ENCODE measurements at places on chromosomes 7 and 10.
A peak's percentile ranks its signal among the peaks of the same experiment; 100 is the strongest.

DNA sequence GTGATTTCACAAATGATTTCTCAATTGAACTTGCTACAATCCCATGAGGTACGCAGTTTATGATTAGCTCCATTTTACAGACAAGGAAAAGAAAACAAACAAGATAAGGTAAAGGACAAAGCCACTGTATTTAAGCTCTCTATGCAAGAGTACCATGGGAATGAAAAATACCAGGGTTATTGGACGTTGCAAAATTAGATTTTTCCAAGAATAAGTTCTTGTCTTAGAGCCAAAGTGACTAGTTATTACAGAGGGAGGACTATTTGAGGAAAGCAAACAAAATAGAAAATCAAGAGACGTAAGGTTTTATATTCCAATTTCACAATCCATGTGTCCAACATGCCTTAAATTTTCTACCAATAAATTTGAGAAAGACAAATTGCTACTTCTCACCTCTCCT, 97.9 kb upstream of the PTN start:
- no peak for DNase-seq

DNA sequence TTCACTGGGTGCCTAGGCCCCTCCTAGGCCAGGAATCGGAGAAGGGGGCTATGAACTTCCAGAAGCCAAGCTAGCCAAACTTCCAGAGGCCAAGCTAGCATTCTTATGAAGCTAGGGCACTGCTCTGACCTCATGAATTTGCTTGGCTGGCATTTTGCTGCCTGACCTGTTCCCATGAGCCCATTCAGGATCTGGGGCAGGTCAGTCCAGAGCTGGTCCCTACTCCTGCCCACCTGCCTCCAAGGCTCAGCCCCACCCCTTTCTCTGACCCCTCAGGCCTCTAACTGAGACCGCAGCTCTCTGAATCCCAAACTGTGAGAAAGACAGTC, 1.3 kb upstream of the PPIF start:
- DNase-seq: no peak

DNA sequence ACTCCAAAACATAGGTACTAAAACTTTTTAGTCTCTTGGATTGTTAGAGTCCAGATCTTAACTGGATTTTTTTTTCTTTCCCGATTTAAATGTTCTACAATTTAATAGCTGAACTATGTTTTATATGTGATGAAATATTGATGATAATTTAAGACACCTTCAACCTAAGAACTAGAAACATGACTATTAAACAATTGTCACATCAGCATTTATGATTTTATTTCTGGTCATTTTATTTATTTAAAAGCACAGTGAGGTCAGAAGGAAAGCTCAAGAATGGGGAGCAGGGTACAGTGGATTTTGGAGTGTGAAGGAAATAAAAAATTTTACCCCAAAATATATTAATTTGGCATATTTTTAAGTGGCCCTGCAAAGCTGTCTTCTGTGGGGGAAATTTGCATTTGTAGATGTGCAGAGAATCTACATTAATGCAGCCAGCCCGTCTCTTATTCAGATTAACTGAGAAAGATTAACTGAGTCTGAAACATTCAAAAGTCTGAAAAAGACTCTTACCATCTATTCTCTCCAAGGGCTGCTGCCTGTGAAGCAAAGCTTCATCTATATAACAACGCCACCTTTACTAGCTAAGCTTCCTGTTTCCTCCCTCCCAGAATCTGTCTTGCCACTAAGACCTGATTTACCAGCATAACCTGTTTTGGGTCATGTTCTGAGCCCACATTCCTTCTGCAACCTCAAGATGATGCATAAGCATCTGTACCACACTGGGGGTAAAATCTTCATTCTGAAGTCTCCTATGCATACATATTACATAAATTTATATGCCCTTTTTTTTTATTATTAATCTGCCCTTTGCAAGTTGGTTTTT, 86.4 kb downstream of the TMEM106B start:
- DNase-seq: peak; percentile 55

GRCh38 chr10:29030900-29031299, 258.0 kb upstream of the LYZL1 start:
- DNase-seq: peak; percentile 18

DNA sequence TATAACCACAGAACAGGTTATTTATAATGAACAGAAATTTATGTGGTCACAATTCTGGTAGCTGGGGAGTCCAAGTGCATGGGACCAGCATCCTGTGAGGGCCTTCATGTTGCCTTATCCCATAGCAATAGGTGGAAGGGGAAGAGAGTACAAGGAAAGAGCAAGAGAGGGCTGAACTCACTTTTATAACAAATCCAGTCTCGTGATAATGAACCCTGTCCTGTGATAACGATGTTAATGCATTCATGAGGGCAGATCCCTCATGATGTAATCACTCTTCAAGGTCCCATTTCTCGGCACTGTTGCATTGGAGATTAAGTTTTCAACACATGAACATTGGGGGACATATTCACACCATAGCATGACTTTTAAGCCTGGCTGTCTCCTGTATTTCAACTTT, 27.4 kb upstream of the CCDC7 start:
- DNase-seq: no peak

- no peak for DNase-seq
These were observed 37.8 kb downstream of the RNLS start for GRCh38 chr10:88545359-88545758.

DNA sequence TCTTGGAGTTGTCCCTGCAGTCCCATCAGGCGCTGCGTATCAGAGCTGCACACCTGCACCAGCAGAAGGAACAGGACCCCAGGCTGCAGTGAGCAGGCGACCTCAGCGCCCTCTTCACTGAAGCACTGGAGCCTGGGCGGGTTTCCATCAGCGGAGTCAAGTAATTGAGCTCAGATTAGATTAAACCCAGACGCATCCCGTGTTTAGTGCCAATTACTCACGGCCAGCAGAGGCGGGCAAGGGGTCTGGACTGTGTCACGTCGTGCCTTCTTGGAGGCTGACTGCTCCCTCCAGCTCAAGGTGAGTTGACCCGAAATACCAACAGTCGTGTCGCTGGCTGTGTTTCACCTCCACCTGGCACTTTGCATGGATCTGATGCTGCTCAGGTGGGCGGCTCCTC, 123.6 kb downstream of the CXCL12 start:
- no peak for DNase-seq

DNA sequence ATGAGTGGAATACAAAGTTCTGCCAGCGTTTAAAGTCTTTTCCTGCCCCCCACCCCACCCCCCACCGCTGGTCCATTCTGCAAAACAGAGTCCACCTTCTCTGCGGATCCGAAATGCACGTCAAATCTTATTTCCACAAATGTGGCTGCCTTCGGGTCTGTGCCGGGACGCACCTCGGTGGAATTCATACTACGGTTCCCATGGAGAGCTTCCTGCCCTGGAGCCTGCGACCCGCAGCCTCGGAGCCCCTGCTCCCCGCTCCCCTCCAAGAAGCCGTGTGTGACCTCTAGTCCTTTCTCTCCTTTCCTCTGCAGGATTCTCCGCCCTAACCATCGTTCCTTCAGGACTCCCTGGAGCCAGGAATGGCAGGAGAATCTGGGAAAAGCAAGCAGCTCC, 12.5 kb upstream of the CALML5 start:
- no peak for DNase-seq

GRCh38 chr7:106180721-106181120, 68.6 kb upstream of the SYPL1 start:
- DNase-seq: no peak

- DNase-seq: no peak
These were observed 104.9 kb downstream of the SPDYE5 start for GRCh38 chr7:75596727-75597614.

- DNase-seq: no peak
These were observed 26.9 kb downstream of the CAV1 start for GRCh38 chr7:116551692-116552091.

GRCh38 chr10:125828311-125828710, 5.0 kb downstream of the BCCIP start:
- no peak for DNase-seq
